ENCODE measurements at places on chromosomes 12 and 14.

GRCh38 chr14:36086629-36087395 lies 89.7 kb downstream of the PTCSC3 start:
- DNase-seq, result no peak

GRCh38 chr12:81617915-81618314 lies 141.2 kb downstream of the PPFIA2 start:
- no peak for DNase-seq

GRCh38 chr14:88791629-88792472 lies 902 bp downstream of the EML5 start:
- DNase-seq, result no peak

DNA sequence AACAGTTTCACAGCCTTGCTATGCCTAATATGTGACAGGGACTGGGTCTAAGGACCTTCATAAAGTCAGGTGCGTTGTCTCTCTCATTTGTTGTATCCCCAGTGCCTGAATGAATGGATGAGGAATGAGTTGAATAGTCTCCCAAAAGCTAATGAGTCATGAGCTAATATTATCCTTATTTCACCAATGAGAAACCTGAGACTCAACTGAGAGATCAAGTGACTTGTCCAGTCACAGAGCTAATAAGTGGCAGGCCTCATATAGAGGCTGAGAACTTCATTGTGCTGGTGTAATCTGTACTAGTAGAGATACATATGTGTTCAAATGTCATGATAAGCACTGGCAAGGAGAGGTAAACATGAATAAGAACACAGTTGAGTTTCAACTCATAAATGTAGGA lies 612.4 kb downstream of the NRXN3 start:
- DNase-seq, result no peak

GRCh38 chr12:101761781-101762180 lies 22.5 kb upstream of the SYCP3 start:
- DNase-seq, result no peak

GRCh38 chr12:50679612-50680011 lies 84.3 kb upstream of the ATF1 start:
- no peak for DNase-seq

DNA sequence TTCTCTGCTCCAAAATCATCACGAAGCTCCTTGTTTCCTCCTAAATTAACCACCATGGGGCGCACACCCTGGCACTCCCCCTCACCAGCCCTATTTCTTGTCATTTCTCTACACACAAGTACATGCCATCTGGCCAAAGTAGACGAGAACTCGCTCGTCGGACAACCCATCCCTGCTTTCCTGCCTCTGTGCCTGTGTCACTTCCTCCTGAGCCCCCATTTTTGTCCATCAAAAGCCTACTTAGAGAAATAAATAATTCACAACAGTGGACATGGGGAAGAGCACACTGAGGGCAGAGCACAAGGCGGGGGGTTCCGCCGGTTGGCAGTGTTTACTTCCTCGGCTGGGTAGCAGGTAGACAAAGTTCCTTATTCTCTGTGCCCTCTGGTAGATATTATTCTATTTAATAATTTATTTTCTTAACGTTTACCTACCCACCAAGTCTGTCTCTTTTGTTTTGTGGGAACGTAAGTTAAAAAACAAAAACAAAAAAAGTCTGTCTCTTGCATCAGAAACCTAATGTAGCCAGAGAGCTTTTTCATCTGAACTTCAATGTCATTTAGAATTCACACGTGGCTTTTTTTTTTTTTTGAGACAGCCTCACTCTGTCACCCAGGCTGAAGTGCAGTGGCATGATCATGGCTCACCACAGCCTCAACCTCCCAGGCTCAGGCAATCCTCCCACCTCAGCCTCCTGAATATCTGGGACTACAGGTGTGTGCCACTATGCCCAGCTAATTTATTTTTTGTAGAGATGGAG lies 6.0 kb downstream of the VPS37B start:
- no peak for DNase-seq

- DNase-seq, result no peak
These were observed 45.7 kb upstream of the OTX2 start for GRCh38 chr14:56855891-56856461.

DNA sequence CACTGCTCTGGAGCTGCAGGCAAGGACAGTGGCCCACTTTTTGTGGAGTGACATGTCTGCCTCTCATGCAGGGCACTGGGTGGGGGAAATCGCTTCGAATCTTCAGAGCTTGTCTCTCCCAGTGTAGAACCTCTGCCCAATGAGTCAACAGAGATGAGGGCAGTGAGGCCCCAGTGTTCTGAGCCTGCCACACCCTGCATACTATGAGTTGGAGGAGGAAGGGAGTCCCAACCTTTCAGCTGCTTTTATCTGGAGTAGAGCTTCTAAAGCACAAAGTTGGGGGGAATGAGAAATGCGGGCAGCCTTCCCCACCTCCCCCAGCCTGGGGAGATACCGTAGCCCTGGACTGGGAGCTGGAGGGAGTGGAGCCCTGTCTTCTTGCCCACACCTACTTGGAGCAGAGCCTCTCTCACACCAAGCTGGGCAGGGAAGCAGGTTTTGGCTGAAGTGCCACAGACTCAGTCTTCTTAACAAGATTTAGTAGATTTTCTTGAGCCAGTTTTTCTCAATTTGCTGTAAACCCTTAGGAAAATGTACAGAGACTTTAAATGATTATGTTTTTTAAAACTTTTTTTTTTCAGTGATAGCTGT lies 159.1 kb downstream of the ADGRD1 start:
- no peak for DNase-seq

- no peak for DNase-seq
These were observed 724 bp downstream of the GTSF1 start for GRCh38 chr12:54472494-54473262.

DNA sequence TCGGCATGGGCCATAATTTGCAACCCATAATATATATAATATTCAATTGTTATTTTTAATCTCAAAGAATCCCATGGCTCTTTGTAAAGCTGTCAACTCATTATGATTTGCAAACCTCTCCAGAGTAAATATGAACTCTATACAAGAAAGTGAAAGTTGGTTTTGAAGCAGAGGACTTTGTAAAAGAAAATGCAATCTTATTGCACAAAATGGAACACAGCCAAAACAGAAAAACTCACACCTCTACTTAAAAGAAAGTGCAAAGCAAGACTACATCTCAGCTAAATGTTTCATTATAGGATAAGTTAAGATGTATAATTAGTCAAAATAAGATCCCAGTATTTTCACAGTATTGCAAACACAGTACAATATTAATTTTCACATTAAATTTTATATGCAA lies 111.2 kb upstream of the FLRT2 start:
- DNase-seq, result no peak

DNA sequence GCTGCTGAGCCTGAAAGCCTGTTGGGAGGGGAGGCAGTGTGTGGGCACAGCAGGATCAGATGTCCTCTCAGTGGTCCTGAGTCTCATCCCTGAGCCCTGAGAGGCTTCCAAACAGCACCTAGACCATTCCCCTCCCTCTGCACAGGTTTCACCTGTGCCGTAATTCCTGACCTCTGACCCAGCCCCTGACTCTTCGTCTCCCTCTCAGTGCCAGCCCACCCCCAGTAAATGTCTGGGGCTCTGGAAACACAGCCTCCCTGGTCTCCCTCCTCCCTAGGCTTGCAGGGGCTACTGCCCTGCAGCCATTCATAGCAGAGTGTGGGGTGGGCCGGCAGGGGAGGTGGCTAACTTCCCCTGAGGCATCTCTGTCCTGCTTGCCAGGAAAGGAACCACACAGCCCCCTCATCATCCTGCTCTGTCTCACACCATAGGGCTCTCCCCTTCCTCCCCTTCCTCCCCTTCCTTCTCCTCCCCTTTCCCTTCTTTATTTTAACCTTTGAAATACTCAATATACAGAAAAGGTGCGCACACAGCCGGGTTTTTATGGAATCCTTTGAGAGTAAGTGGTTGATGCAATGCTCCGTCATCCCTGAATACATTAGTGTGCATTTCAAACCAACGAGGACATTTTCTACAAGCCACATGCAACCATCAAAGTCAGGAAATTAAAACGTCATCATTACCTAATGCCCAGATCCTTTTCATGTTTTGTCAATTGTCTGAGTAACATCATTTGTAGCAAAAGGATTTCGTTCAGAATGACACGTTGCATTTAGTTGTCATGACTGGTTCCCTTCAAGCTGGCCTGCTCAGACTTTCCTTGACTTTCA lies 67.0 kb downstream of the PRMT8 start:
- no peak for DNase-seq

GRCh38 chr14:89617481-89618329 lies 200.7 kb upstream of the FOXN3 start:
- no peak for DNase-seq

- peak; percentile 22 for DNase-seq
These were observed 551 bp downstream of the RAP1B start for GRCh38 chr12:68611094-68611805.

- DNase-seq, result no peak
These were observed 46.4 kb downstream of the TCHP start for GRCh38 chr12:109946505-109946904.

- no peak for DNase-seq
These were observed 180.3 kb upstream of the RTL1 start for GRCh38 chr14:101083564-101084435.

DNA sequence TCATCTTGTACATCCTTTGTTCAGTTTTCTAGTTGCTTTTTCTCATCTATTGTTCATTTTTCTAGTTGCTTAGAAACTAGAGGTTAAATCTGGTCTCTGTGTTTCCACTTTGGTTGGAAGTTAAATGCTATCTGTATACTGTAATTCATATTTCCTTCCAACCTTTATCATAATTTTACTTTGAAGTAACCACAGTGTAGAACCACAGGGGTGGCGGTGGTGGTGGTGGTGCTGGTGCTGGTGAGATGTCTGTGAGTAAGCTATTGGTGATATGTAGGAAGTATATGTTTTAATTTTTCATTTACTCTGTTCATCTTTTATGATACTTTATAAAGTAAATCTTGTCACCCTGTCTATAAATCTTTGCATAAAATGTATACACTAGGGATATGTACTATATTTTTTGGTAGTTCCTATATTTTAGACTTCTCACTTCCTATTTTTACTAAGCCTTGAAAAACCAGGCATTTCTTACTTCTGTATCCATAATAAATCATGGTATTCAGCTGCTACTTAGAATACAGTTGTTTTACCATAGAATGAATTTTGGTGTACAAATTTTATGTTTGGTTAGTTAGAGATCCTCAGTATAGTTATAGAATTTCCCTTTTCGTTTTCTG lies 31.9 kb downstream of the CCDC91 start:
- DNase-seq, result peak; percentile 42

- DNase-seq, result no peak
These were observed 1.3 kb downstream of the MBD6 start for GRCh38 chr12:57523706-57524614.

- DNase-seq, result no peak
These were observed 890.2 kb downstream of the FLRT2 start for GRCh38 chr14:86420131-86420530.

Data from stimulated activated CD8-positive, alpha-beta memory T cell treated with anti-CD3 and anti-CD28 coated beads, Interleukin-12 subunit alpha, Interleukin-12 subunit beta, amount 100 ng/mL, for 1 hour (primary cell).